ENCODE measurements at places on chromosomes 2 and 18.

DNA sequence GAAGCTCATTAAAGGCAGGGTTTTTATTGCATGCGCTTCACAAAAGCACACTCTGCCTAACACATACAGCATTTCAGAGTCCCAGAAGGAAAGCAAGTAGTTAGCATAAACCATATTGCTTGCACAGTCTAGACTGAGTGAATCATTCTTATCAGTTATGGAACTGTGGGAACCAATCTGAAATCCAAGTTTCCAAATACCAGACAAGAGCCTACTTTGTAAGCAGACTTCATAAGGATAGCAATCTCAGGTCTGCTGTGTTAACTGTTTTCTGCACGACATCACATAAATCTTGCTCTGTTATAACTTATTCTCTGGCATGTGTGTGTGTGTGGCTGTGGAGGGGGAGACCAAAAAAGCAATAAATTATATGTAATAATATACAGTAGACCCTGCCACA is 608.1 kb upstream of the REG3G start:
- DNase-seq: no peak

- no peak for DNase-seq
These were observed 57.2 kb downstream of the CTDP1 start for GRCh38 chr18:79736846-79737245.

- DNase-seq: no peak
These were observed 2.1 kb downstream of the VIL1 start for GRCh38 chr2:218421027-218421426.

- DNase-seq: no peak
These were observed 12.5 kb downstream of the MOCOS start for GRCh38 chr18:36199691-36200295.

- no peak for DNase-seq
These were observed 90.5 kb downstream of the TMEM185B start for GRCh38 chr2:120132691-120133090.

GRCh38 chr2:156826341-156826933 is 390.3 kb downstream of the GPD2 start:
- no peak for DNase-seq

DNA sequence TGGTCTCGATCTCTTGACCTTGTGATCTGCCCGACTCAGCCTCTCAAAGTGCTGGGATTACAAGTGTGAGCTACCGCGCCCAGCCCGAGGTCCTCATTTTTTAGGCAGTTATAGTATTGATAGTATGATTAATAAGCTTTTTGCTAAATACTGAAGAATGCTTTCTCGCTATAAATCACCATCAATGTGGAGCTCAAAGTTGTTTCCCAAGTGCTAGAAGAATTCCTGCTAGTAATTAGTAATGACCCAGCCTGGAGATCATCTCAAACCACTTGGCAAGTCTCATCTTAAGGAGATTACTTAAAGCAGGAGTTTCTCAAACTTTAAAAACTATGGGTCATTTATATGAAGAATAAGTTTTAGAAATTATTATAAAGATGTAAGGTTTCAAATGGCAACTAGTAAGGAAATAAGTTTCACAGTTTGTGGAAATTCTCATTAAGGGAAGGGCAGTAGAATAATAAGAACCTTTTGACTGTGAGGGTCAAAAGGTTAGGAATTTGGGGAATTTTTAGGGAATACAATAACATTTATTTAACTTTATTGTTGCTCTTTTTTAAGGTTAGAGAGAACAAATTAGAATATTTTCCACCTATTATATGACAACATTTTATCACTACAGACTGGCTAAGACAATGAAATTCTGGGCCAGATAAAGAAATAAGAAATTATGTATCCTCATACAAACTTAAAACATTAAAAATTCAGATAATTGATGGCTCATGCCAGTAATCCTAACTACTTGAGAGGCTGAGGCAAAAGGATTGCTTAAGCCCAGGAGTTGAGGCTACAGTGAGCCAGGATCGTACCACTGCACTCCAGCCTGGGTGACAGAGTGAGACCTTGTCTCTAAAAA is 148.6 kb upstream of the MAP3K20 start:
- DNase-seq: no peak

- no peak for DNase-seq
These were observed 22.2 kb downstream of the PDIA6 start for GRCh38 chr2:10790228-10790973.

DNA sequence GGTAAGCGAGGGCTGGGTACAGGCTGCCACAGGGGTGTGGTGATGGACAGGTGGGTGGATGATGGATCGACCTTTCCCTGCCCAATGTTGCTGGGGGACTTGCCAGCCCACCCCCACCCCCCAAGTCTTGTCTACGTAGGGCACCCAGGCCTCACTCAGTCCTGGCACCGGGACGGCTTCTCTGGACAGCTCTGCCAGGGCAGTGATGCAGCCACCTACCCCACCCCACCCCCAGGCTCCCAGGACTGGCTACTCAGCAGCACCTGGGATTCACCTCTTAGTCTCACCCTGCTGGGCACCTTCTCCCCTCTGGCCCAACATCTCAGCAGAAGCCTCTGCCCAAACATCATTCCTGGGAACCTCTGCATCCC is 55.7 kb downstream of the ANKMY1 start:
- DNase-seq: no peak

DNA sequence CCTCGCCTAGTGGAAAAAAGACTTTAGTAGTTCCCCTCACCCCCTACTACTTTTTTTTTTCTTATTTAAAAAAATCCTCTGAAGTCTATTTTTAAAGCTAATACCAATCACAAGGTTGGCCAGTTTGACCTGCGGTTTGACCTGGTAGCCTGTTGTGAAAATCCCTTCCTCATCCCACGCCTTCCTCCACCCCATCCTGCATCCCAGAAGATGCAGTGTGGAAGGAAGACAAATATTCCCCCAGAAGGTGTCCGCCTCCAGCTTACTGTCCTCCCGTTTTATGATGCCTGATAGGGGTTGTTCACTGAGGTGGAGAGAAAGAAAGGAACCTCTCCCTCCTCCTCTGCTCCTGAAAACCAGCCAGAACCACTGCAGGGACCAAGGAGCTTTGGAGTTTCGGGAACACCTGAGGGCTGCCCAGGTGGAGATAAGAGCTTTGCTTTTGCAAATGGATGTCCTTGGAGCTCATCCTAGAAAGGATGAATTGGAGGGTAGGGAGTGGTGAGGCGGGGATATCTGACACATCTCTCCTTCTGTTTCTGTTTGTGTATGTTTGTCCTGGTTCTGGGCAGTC is 909 bp downstream of the ATP6V1C2 start:
- no peak for DNase-seq

DNA sequence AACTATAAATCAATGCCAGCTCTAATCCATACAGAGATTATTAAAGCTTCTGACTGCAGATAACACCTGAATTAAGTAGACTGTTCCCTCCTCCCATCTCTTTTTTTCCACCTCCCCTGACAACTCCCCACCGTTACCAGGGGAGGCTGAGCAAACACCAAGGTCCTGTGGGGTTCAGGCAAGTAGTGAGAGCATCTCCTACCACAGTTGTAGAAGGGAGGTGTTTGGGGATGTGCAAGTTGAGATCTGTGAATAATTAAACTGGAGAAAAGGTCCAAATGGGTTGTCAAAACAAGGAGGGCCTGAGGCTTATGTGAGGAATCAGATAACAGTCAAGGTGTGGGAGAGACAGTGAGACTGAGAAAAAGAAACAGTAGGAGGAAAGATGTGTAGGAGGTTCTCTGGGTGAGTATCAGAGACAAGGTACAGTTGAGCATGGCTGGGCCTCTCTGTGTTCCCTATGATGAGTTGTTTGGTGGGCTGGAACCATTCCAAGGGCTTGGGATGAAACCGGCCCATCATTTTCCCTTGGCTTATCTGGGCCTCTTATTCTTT is 194.6 kb downstream of the CYRIA start:
- no peak for DNase-seq

DNA sequence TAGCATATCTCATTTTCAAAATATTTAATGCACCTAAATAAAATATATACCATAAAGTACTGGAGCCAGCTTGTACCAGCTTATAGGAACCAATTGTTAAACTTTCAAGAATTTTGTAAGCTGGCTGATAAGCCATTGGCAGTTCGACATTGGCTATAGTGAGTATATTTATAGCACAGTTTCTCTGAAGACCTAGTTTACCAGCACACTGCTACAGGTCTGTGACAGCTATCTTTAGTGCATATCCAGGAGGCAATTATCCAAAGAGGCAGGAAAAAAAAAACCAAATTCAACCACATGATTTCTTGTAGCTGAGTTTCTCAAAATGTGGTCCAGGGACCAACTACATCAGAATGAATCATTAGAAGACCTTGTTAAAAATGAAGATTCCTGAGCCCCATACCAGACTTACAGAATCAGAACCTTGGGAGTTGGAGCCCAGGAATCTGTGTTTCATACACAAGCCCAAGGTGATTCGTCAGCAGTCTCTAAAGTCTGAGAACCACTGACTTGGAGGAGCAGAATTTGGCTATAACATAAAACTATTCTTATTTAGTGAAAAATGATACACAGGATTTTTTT is 279.0 kb upstream of the NRP2 start:
- no peak for DNase-seq

DNA sequence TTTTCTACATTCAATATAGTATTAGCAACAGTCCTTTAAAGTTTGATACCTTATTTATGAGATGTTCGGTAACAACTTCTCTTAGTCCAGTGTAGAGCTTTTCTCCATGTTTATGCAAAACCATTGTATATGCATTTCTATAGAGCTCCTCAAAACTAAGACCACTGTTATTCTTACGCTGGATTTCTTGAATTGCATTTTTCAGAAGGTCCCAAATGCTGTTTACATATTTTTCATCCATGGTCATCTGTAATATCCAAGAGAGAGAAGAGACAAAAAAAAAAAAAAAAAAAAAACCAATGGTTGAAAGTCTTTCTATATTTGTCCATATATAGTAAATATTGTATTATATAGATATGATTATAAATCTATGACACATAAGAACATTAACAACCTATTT is 27.6 kb downstream of the CUL3 start:
- no peak for DNase-seq

GRCh38 chr2:121663434-121663833 is 14.2 kb upstream of the CLASP1 start:
- DNase-seq: no peak

DNA sequence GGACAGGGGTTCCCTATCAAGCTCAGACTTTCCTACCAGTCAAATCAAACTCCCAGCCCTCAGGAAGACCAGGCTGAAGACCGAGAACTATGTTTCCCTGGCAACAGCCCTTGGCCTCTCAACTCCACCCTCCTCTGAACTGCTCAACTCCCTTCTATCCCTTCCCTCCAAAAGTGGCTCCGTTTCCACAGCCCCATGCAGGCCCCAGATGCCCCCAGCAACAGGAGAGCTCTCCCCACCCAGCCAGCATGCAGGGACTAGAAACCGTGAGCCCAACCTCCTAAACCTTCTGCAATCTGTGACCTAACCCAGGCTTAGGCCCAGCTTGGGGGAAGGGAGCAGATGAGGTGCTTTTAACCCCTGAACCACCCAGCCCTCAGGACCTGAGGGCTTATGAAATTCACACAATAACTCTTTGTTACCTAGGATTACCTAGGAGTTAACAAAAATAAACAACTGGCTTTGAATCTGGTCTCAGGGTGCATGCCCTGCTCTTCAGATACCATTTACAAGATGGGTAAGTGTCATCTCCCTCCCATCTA is 87.2 kb downstream of the BCL11A start:
- no peak for DNase-seq

GRCh38 chr2:209734805-209735204 is 36.8 kb upstream of the UNC80 start:
- DNase-seq: no peak

DNA sequence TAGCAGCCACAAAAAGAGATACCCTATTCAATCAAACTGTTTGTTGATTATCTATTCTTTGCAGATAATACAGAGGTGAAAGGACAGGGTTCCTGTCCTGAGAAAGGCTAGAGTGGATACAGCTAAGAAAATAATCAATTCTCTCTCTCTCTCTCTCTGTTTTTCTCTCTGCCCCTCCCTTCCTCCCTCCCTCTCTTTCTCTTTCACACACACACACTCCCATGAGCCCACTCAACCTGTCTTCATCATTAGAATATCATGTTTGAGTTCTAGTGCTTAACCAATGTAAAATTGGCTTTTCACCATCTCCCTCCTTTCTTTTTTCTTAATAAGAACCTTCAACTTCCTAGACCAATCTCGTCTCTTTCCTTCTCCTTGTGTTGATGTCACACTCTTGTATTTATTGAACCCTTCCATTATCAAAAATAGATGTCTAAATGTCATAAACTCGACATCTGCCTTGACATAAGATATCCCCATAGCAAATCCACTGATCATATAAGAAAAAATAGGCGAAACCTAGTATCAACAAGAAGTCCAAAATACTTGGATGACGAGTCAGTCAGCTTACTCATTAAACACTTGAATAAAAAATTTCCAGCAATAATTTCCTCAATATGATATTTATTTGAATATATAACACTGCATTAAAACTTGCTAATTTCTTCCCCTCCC is 42.8 kb upstream of the CYTIP start:
- no peak for DNase-seq

DNA sequence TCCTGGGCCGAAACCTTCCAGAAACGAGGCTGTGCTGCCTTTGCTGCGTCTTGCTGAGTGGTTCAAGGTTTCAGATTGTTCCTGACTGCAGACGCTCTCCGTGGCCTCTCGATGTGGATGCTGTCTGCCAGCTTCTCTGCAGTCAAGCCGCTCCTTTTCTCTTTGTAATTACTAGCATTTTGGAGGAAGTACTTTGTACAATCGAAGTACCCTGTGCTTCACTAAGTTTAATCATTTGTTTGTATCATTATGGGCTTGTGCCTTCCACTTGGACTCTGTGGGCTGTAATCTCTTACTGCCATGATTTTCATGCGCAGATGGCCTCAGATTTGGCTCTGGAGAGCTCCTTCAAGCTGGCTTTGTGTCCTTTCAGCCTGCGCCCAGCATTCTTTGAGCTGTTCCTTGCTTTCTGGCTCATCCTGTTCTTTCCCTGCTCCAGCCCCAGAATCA is 49.3 kb downstream of the TRAF3IP1 start:
- DNase-seq: no peak

- DNase-seq: no peak
These were observed 56.0 kb downstream of the UBE2E3 start for GRCh38 chr2:181036445-181036844.

GRCh38 chr2:176581557-176582165 is 312.4 kb downstream of the MTX2 start:
- no peak for DNase-seq

GRCh38 chr2:121197369-121198091 is 87.5 kb downstream of the TFCP2L1 start:
- no peak for DNase-seq

Data from stimulated activated CD4-positive, alpha-beta T cell treated with anti-CD3 and anti-CD28 coated beads, Interleukin-12 subunit alpha, Interleukin-12 subunit beta, amount 100 ng/mL, for 4 hours (primary cell).